Neural crest cell (in vitro differentiated cells): ENCODE measurements at places on chromosomes 6 and 20. TPM values are rescaled to one million over a fixed set of nuclear protein-coding genes. Genes with fewer than 3 reads are reported as not detected.

Gene KDM1B
- 21.5 and 21.6 TPM in 2 replicates for total RNA-seq

Gene ALDH5A1
- 12.9 and 14.4 TPM in 2 replicates for total RNA-seq

Gene FOXS1
- total RNA-seq = not detected in 2 replicates

GRCh38 chr6:35036828-35037663 lies 104.1 kb downstream of the TCP11 start:
- H3K4me1 ChIP-seq = peaks cover 32% of the 10 kb centered on the region
- no peaks in the 10 kb centered on the region for H3K27me3 ChIP-seq
- no peak overlapping the region for H3K4me3 ChIP-seq
- H3K27ac ChIP-seq = peak overlapping the region; percentile 35
- DNase-seq = no peak

DNA sequence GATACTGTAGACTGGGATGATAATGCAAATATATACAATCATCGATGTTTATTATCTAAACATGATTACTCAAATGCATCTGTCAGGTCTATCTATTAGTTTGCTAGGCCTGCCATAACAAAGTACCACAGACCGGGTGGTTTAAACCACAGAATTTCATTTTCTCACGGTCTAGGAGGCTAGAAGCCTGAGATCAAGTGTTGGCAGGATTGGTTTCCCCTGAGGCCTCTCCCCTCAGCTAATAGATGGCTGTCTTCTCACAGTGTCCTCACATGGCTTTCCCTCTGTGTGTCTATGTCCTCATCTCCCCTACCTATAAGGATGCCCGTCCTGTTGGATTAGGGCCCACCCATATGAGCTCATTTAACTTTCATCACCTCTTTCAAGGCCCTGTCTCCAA lies 512.6 kb upstream of the SLC35B3 start:
- no peak for DNase-seq
- H3K27ac ChIP-seq = no peak overlapping the region
- H3K4me3 ChIP-seq = no peak overlapping the region

DNA sequence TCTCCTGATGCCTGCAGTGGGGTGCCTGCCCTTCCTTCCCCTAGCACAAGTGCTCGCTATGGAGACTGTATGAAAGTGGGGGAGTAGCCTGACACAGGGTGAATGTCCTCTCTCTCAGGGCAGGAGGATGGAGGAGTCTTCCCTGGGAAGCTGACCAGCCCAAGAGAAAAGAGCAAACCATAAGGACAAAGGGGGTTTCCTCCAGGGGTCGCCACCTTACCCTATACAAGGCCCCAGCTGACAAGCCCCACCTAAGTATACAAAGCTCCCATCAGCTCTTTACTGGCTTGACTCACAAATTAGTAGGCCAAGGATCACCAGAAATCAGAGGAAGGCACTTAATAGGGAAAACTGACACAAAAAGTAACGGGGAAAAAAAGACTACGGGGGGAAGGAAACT lies 54.1 kb downstream of the PLAGL1 start:
- H3K36me3 ChIP-seq = no peaks in the 10 kb centered on the region
- H3K27ac ChIP-seq = no peak overlapping the region
- H3K4me1 ChIP-seq = peaks cover 18% of the 10 kb centered on the region
- DNase-seq = no peak
- no peak overlapping the region for H3K4me3 ChIP-seq

GRCh38 chr20:22819112-22819511 lies 216.0 kb upstream of the SSTR4 start:
- H3K27ac ChIP-seq = no peak overlapping the region
- no peak overlapping the region for H3K4me3 ChIP-seq
- H3K4me1 ChIP-seq = peaks cover 27% of the 10 kb centered on the region
